BJ (cell line): ENCODE measurements at places on chromosomes 7 and 10.
A peak's percentile ranks its signal among the peaks of the same experiment; 100 is the strongest.

DNA sequence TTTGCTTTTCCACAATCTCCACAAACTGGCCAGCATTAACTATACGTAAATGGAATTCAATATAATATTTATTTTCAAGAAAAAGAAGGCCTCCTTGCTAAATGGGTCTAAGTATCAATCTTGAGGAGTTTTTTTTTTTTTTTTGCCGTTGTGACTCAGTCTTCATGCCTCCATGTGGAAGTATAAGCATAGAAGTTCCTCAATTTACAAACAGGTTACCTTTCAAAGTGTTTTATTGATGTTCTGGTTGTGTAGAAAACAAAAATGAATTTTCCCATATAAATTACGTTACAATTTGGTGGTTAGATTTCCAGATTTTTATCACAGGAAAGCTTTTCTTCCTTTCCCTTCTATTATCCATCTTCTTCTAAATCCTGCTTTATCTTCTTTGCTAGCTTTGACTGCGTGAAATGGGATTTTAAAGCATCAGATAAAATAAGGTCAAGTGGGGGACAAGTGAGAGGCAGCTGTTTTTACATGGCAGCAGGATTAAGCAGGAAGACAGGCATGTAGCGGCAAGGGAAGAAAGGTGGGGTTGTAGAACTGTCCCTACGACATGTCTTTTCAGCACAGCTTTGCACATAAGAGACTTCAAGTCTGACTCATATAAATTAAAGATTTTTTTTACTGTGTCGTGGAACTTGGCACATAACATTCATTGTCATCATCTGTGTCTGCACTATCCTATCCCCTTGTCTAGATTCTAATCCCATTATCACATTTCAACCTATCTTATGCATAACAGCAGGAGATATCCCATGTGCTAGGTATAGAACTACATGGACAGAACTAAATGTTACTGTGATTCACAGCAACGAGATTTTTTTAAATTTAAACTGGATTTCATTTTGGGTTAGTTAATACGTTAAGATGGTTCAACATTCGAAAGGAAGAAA lies 135.3 kb upstream of the FAM3C start:
- DNase-seq = no peak

- DNase-seq = no peak
These were observed 94.2 kb upstream of the DDC start for GRCh38 chr7:50659329-50659965.

DNA sequence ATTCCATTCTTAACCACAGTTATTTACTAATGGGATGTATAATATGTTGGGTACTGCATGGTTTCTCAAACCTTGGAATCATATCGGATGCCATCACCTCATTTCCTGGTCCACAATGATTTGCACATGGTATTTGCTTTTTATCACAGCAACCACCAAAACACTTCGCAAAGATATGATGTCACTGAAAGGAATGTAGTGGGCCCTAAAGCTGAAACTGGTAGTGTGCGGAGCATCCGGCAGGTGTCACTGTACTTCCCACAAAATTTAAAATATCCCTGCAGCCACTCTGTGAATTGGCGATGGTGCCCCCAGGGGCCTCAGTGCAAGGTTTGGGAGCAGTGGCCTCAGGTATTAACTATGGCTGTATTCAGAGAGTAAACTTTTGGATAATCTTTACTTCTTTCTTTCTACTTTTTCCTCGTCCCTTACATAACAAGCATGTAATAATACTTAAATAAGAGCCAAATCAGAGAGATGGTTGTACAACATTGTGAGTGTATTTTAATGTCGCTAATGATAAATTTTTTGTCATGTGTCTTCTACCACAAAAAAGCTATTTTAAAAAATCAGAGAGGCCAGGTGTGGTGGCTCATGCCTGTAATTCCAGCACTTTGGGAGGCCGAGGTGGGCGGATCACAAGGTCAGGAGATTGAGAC lies 66.2 kb downstream of the FAM241B start:
- peak; percentile 93 for DNase-seq

GRCh38 chr10:10311966-10312365 lies 705.7 kb upstream of the CELF2 start:
- DNase-seq = no peak

GRCh38 chr7:112566442-112567324 lies 85.9 kb downstream of the LSMEM1 start:
- DNase-seq = no peak

DNA sequence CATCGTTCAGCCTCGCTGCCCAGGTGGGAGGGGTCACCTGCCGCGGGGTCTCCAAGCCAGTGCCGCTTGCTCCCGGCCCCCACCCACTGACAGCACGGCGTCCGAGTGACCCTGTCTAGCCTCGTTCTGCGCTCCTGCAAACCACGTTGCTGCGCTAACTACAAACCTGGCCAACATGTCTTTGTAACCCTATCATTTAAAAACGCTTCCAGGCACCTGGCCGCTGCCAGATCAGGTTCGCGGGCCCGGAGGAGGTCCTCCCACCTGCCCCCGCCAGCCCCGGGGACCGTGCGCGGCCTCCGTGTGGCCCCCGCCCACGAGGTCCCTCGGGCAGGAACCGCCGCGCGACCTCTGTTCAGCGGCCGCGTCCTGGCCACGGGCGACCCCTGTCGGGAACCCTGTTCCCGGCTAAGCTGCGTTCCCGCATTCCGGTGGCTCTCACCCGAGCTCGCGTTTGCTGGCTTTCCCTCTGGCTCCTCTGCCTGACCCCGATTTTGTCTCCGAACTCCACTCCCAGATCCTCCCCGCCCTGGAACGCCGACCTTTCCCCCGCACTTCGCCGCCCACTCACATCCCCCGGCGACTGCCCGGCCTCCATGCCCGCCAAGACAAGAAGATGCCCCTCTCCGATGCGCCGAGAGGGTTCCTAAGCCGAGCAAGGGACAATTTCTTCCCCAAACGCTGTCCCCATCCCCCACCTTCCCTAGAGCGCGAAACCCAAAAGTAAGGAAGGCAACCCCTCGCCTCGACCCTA lies 2.4 kb downstream of the SFMBT2 start:
- no peak for DNase-seq

DNA sequence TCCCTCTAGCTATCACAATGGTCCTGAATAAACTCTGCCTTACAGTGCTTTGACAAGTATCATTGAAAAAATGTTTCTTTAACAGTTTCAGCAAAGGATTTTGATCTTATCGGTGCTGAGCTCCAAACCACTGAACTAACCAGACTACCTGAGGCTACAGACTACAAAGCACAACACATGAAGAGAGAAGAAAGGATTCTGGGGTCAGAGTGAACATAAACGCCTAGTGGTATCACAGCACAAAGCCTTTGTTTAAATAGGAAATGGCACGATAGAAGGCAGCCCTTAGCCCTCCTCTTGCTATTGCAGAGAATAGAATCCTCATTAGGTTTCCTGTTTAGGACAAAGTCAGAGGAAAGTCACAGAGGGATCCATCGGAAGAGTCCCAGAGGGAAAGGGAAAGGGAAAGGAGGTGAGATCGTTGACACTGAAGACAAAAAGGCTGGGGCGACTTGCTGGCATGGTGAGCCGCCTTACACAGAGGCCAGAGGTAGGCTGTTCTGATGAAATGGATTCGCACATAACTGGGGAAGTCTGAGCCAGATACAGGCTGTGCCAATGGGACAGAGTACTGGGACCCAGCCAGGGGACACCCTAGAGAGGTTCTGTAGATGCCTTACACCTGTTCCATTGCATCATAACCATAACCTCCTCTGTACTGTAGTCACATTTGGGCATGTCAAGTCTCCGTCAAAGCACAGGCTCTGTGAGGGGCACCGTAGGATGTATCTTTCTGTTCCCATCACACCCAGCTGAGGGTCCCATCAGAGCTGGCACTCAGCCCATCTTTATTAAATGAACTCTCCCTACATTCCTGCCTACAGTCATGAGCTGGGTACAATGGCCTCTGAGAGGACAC lies 71.5 kb downstream of the XPNPEP1 start:
- DNase-seq = no peak

DNA sequence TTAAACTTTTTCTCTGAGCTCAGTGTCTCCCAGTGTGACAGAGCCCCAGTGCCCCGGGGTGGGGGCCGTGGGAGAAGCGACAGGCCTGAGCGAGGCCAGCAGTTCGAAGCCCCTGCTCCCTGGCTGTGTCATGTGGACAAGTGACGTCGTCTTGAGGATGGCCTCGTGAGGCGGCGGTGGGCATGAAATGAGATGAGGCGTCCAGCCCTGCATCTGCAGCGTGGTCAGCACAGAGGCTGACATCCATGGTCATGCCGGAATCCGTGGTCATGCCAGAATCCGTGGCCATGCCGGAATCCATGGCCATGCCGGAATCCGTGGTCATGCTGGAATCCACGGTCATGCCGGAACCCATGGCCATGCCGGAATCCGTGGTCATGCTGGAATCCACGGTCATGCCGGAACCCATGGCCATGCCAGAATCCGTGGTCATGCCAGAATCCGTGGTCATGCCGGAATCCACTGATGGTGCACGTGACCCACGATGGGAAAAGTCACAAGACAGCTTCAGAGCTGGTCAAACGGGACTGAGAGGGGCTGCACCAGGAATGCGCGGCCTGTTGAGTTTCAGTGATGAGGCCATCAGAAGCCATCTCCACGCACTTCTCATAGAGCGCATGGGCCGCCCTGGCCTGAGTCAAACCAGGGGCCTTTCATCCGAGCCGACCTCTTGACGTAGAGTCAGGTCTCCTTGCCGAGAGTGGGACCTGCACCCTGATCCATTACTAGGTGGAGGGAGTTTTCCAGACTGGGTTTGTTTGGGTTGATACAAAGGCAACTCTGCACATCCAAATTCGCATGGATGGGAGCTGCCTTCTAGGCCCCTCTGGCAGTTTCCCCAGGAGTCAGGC lies 342.5 kb downstream of the PTPRN2 start:
- DNase-seq = no peak

DNA sequence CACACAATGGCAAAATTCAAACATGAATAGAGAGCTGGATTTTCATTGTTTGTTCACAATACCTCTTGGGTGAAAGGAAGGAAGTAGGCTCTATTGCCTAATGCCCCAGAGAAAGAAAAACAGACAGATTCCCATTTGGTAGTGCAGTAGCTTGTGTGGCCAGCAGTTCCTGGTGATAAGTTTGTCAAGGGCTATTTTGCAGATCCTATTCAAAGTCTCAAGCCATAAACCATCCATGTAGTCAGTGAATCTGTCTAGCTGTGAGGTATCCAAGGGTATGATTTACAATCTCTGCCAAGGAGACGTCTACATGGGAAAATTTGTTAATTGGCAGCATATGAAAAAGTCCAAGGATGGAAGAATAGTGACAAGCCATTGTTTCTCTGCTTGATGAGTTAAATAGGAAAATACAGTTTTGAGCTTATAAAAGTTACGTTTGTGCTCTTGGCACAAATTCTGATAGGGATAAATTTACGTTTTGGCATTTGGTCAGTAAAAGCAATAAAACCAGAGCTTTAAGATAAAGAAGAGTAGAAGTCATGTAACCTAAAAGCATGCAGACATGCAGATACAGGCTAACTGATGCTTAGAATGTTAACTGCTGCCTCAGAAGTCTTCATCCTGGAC lies 269.1 kb downstream of the GATA3 start:
- DNase-seq = no peak

DNA sequence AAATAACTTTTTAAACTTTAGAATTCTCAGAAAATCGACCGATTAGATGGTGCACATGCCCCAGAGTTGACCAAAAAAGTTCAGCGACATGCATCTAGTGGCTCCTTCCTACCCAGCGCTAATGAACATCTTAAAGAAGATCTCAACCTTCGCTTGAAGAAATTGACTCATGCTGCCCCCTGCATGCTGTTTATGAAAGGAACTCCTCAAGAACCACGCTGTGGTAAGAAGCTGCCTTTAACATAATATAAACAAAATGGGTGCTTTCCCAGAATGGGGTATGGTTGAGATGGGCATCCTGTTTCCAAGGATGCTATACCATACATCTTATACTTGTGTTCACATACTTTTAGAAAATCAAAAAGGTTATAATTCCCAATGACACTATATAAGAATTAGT lies 24.6 kb downstream of the GLRX3 start:
- no peak for DNase-seq

- DNase-seq = no peak
These were observed 666 bp downstream of the SMKR1 start for GRCh38 chr7:129502708-129503685.

DNA sequence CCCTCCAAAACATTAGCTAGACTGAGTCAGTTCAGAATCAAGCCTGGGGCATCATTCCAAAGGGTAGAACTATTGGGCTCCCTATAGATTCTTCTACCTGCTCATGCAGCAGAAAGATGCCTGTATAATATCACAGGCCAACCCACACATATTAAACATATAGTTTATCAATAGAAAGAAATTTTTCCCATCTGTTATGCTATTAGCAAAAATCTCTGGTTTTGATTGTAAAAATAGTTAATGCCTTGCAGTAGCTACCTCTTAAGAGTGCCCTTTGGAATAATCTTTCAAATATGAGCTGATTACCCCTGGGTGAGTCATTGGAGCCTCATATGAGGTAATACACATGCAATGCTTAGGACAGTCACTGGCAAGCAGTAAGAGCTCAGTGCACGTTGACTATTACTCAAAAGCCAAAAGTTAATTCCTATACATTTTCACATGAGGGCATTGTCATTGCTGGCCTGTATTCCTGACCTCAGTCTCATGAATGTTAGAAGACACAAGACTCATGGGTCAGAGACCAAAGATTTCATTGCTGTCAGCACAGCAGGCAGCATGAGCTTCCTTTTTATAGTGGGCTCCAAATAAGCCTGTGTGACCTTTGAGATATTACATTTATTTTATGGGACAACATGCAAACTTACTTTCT lies 180.0 kb downstream of the FGFR2 start:
- DNase-seq = no peak
